HS-5 (cell line): ENCODE measurements at places on chromosomes 1 and 21.

- DNase-seq = no peak
Observed at GRCh38 chr1:89736937-89737733, 83.7 kb upstream of the LRRC8D start.

- DNase-seq = no peak
Observed at GRCh38 chr1:53470155-53470554, 11.0 kb downstream of the DMRTB1 start.

DNA sequence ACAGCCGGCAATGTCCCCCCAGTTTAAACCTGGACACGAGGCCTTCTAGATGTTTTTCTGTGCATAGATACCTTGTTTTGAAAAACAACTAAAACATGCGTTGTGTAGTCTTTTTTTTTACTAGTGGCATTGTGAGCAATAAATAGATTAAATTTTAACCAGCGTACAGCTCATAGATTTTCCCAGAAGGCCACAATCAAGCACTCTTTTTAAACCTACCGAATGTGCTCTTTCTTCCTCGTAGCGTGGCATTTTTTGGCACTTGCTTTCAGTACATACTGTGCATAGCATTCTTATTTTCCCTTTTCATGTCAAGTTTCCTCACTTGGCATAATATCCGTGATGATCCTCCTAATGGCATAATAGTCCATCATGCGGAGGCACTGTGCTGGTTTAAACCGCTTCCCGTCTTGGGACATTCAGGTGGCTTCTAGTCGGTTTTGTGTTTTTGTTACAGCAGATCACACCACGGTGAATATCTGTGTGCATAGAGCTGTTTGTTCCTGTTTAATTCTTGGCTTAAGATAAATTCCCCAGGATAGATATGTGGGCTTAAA is 95.3 kb downstream of the PDE9A start:
- no peak for DNase-seq

GRCh38 chr1:232316864-232317263 is 313.1 kb downstream of the SIPA1L2 start:
- no peak for DNase-seq

GRCh38 chr1:7300893-7301663 is 470.0 kb upstream of the VAMP3 start:
- DNase-seq = peak; percentile 94

DNA sequence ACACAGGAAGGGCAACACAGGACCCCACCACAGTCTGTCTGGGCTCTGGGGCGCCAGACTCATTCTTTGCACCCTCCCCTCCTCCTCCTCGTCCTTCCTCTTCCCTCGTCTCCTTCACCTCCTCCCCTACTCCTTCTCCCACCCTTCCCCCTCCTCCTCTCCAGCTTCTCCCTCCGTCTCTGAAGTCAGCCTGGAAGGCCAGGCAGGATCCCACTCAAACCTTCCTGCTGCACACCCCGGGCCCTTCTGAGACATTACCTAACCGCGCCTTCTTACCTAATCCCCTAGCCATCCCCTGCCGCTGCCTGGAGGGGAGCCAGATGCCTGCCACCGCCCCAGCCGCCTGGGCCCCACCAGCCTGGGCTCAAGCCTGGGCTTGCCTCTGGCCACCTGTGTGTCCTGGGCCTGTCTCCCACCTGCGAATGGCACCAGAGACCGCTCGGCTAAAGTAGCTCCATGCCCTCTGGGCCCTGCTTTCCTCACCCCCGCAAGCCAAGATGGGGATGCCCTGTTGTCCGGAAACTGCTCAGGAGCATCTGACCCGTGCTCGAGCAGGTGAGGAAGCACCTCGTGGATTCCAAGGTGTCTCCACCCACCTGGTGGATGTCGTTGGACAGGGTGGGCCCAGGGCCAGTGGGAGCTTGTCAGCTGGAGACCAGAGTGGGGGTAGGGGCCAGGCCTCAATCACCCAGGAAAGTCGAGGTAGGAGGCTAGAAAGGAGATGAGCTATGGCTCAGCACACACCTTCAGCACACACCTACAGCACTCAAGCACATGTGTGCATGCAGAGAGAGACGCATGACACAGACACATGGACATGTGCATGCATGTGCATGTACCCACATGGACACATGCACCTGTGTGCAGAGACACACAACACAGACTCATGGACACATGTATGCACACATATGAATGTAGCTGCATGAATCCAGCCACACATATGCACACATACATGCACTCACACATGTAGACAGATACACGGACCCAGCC is 31.9 kb downstream of the WNT9A start:
- no peak for DNase-seq

DNA sequence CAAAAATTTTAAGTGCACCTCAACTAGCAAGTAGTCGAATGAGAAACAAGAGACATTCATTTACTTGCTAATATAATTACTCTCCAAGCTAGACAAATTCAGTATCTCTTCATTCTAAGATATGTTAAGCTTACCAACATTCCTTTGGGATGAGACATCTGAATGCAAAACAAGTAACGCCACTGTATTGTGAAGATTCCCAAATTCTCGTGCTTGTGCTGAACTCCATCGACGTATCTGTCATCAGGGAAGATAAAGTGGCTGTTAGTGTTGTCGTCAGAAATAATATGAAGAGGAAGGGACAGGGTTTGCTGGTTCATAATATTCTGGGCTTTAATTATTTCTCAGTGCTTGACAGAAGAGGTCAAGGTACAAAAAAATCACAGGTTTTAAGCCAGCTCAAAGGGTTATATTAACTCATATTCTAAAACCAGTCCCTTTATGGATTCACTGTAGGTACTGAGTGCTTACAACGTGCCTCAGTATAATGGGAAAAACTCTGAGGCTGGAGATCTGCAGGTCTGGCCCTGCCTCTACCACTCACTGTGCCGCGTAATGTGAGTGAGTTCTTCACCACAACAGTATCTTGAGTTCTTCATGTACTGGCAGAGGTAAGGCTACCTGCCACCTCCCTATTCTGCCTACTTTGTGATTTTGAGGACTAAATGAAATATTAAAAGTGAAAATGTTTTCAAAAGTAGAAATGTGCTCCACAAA is 42.0 kb downstream of the PCSK9 start:
- peak; percentile 38 for DNase-seq

GRCh38 chr1:56133522-56134472 is 445.6 kb downstream of the PLPP3 start:
- DNase-seq = no peak

DNA sequence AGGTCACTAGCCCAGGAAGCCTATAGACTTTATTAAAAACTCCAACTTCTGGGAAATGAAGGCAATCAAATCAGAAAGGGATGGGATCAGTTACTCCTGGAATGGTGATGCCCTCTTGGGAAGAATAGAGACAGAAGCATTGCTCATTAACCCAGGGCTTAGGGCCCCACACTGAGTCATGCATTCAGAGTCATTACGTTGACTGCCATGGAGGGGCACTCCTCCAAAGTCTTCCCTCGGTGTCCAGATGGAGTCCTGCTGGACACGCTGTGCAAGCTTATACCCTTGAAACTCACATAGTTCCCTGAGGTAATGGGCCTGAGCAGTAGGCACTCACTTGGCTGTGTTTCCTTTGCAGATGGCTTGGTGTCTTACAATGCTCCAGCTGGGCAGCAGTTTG is 35.2 kb upstream of the HSD17B7 start:
- no peak for DNase-seq

- no peak for DNase-seq
Observed at GRCh38 chr1:246659594-246660140, 64.5 kb upstream of the SCCPDH start.

DNA sequence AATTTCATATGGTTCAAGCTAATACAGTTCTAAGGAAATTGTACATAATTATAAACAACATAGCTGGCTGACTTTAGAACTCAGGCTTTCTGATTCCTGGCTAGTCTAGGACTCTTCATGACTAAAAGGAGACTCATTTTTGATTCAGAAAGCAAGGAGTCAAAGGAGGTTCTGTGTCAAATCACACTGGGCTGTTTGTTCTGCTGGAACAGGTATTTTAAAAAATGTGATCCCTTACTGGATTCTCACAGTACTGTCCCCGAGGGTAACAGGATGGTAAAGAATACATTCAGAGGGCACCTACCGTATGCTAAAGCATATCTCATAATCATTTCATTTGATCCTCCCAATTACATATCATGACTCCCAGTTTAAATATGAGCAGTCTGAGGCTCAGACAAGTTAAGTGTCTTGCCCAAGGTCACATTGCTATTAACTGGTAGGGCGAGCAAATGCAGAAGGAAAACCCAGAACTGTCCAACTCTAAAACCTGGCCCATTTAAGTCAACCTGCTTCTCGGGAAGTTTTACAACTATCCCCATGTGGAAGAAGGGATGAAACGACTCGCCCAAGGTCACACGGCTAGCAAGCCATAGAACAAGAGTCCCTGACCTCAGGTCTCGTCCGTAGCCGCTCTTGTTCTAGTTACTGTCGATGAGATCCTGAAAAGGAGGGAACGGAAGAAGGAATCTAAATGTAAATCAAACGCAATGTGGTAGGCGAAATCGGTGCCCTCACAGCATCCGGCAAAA is 675 bp downstream of the MYSM1 start:
- DNase-seq = no peak

- DNase-seq = no peak
Observed at GRCh38 chr1:118321840-118322239, 136.8 kb upstream of the SPAG17 start.

DNA sequence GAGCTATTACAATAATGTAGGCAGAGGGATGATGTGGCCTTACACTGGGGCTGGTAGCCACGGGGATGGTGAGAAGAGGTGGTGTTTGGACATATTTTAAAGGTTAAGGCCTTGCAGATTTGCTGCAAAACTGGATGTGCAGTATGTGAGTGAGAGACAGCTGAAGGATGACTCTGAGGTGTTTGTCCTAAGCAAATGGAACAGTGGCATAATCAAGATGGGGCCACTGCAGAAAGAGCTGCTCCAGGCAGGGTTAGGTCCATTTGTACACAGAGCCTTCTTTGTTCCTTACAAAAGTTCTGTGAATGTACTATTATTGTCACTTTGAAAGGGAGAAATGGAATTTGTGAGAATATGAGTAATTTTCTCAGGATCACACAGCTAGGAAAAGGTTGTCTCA is 220.4 kb upstream of the ZP4 start:
- no peak for DNase-seq

GRCh38 chr1:95021805-95022643 is 50.7 kb downstream of the ALG14 start:
- no peak for DNase-seq

GRCh38 chr1:71522721-71523120 is 441.9 kb upstream of the ZRANB2 start:
- no peak for DNase-seq

GRCh38 chr1:184212649-184213314 is 161.3 kb downstream of the TSEN15 start:
- DNase-seq = peak; percentile 52

GRCh38 chr1:161884475-161884874 is 118.4 kb downstream of the ATF6 start:
- no peak for DNase-seq

- no peak for DNase-seq
Observed at GRCh38 chr1:54094001-54094729, 40.8 kb downstream of the TCEANC2 start.

DNA sequence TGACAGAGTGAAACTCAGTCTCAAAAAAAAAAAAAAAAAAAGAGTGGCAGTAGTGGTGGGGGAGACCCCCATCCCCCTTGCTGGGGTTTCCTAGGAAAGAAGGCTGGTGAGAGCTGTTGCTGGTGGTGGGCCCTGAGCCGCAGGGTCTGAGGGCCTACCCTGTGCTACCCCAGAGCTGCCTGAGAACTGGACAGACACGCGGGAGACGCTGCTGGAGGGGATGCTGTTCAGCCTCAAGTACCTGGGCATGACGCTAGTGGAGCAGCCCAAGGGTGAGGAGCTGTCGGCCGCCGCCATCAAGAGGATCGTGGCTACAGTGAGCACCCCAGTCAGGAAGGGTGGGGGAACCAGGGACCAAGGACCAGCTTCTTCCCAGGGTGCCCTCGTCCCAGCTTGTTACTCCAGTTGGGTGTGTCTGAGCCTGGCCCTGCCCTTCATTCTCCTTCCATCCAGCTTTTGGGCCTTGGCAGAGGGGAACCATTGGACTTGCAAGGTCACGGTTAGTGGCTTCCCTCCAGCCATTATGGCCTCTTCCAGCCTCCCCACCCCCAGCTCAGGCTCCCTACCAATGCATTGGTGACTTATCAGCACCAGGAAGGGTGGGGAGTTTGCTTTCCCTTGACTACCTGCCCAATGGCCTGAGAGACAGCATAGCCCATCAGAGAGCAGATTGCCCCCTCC is 10.5 kb downstream of the LDLRAP1 start:
- no peak for DNase-seq

DNA sequence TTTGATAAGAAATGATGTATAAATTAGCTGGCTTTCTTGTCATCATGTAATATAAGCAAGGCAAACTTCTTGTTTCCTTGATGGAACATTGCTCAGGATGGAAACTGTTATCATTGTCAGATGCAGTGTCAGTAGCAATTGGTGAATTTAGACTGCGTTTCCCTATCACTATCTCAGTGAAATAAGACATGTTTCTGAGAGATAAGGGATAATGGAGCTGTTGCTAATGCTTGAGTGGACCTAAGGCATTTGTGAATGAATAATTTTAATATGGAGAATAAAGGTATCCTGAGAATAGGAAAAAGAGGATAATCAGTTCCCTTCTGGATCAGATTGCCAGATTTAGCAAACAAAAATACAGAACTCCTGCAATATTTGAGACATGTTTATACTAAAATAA is 160.9 kb downstream of the HLX start:
- DNase-seq = no peak

GRCh38 chr1:53076165-53076564 is 14.2 kb downstream of the PODN start:
- no peak for DNase-seq

DNA sequence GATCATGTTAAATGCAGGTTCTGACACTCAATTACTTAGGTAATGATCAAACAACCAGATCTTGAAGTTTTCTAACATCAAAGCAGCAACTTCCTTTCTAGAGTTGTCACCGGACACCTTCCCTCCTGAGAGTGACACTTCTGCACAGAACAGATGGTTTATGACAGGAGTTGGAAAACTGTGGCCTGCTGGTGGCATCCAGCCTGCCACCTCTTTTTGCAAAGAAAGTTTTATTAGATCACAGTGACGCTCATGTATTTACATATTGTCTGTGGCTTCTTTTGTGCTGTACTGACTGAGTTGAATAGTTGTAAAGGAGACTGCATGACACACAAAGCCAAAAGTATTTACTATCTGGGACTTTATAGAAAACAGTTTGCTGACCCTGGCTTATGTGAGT is 28.3 kb downstream of the DDR2 start:
- no peak for DNase-seq

- no peak for DNase-seq
Observed at GRCh38 chr1:223453902-223454301, 60.7 kb downstream of the CCDC185 start.
